ENCODE measurements at places on chromosomes 1 and 21.

DNA sequence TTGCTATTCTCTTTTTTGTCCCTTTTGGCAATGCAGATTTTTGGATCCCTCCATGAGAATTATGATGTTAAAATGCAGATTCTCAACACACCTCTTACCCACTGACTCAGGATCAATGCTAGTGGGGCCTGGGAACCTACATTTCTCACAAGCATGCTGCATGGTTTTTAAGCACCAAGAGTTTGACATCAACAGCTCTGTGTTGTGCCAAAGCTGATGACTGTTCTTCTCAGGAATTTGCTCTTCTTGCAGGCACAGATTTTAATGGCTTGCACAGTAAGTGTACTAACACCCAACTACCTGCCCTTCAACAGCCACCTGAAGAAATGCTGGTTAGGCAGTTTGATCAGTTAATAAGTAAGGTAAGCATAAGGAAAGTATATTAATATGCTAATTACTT is 468.7 kb downstream of the PTBP2 start:
- DNase-seq: no peak

- no peak for DNase-seq
Measured at GRCh38 chr1:46367072-46367471, 26.5 kb downstream of the NSUN4 start.

GRCh38 chr1:234573711-234574299 is 36.2 kb downstream of the IRF2BP2 start:
- no peak for DNase-seq

GRCh38 chr1:61337441-61337951 is 255.1 kb downstream of the NFIA start:
- no peak for DNase-seq

DNA sequence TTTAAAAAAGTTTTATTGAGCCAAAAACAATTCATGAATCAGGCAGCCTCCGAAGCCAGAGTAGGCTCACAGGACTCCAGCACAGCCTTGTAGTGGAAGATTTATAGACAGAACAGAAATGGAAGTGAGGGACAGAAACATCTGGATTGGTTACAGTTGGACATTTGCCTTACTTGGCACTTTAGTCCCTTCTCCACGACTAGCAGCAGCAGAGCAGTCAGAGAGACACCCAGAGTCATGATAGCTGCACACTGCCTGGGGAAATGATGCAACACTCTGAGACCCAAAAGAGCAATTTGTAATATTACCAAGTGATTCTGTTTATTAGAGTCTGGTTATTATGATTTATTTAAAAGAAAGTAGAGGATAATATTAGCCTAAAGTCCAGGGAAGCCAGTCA is 72.2 kb upstream of the KRTAP11-1 start:
- DNase-seq: no peak

DNA sequence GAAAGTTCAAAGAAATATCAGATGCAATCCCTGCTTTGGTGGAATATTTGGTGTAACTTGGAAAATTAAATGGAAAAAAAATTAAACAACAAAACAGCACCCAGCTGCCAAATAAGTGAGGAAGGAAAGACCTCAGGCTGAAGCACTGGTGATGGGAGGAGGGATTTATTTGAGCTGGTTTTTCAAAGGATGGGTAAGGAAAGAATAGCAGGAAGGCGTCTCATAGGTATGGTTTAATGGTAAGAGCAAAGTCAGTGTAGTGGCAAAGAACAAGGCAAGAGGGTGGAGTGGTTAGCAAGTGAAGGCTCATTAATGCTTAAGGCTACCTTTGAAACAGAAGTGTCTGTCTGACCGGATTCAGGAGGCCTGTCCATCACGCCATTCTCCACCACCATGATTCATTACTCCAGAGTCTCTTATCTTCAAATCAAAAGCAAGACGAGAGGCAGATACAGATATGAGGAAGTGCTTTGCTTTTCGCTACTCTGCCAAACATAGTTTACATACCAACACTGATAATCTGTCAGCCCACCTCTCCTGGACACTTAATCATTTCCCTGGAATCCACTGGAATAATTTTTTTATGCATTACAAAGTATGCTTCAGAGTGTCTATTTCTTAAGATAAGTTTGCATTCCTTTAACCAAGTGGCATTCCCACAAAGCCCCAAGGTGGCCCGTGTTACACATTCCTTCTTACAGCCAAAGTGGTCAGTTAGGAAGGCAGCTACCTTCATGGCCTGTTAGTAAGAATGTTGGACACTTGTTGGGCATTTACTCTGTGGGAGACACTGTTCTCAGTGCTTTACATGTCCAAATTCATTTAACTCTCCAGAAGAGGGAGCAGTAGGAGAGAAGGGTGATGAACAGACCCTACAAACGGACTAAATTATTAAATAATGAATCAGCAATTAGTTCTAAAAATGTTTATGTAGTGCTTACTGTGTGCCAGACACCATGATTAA is 146.6 kb downstream of the ROR1 start:
- no peak for DNase-seq

DNA sequence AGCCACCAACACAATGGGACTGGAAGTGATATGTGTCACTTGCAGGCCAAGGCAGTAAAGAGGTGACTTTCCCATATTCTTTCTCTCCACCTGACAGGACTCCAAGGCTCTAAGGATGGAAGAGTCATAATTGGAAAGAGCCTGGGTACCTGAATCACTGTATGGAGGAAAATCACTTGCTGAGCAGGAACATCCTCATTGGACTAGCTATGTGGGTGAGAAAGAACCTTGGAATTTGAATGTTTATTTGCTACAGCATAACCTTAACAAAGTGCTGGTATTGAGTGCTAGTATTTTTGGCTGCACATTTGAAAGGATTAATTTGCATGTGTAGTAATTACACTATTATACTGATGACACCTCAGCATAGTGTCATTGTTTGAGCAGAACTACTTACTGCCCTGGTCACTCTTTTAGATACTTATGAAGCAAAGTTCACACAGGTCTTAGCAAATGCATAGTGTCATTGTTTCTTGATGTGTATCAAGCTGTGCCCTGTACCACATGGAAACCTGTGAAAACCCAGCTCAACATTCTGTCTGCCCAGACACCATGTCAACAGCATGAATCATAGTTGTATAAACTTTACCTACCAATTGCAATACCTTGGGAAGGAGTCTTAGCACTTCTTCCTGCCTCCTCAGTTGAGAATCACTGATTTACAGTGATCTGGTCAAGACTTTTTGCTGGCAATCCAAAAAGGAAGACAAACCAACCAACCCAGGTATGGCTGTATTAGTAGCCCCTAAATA is 5.1 kb upstream of the S100A10 start:
- DNase-seq: no peak

- DNase-seq: no peak
Measured at GRCh38 chr1:235617808-235618207, 31.8 kb downstream of the GNG4 start.

DNA sequence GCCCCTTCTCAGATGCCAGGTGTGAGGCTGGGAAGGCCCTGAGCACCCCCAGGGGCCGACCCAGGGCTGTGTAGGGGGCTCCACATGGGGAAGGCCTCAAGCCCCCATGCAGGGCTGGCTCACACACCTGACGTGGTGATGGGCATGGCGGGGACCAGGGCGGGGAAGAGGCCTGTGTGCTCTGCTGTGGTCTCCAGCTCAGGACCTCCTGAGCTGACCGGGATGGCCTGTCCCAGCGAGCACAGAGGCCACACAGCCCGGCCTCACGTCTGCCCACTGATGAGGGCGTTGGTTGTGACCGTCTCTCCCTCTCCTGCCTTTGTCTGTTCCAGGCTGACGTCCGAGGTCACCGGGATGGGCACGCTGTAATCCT is 40.2 kb upstream of the COL6A1 start:
- no peak for DNase-seq

- DNase-seq: no peak
Measured at GRCh38 chr1:64396817-64397216, 73.1 kb upstream of the CACHD1 start.

GRCh38 chr1:92480200-92480812 is 6.4 kb downstream of the GFI1 start:
- DNase-seq: no peak

- no peak for DNase-seq
Measured at GRCh38 chr1:36847761-36848160, 186.6 kb downstream of the GRIK3 start.

- no peak for DNase-seq
Measured at GRCh38 chr1:223445402-223445801, 52.2 kb downstream of the CCDC185 start.

DNA sequence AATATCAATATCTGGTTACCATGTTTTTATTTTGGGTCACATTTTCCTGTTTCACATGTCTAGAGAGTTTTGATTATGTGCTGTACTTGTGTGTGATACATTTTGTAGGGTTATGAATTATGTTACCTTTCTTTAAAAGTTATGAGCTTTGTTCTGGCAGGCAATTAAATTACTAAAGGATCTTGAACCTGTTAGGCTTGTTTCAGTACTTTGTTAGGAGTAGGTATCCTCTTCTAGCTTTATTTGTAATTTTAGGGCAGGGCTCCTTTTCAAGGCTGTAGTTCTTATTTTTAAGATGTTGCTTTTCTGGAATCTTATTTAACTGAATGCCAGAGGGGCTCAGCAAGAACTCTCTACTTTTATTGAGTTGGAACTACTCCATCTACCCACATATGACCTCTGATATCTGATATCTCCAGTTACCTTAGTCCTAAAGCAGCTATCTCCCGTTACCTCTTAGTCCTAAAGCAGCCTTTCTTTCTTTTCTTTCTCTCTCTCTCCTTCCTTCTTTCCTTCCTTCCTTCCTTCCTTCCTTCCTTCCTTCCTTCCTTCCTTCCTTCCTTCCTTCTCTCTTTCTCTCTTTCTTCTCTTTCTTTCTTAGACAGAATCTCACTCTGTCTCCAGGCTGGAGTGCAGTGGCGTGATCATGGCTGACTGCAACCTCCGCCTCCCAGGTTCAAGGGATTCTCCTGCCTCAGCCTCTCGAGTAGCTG is 23.8 kb downstream of the KCTD3 start:
- no peak for DNase-seq

DNA sequence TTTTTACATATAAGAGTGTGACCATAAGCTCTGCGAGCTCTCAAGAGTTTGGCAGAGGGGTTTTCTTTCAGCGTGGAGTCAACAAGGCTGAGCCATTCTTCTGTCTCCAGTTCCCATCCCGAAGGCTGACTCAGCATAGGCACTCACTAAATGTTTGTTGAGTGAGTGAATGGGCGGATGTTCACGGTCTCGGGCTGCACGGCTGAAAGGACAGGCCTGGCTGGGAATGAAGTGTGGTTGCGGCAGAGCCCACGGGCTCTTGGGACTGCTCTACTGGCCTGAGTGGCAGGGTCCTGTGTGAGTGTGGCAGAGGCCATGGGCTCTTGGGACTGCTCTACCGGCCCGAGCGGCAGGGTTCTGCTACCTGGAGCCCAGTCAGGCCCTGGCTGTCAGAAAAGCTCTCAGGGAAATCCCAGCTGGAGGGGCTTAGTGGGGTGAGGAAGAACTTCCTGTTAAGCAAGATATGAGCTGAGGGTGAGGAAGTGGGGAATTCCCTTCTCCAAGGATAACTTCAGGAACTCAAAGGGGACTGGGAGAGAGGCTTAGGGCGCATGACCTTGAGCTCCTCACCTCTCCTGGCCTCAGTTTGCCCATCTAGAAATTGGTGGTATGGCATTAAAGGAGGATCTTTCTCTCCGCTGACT is 56.6 kb upstream of the C1orf174 start:
- DNase-seq: peak; percentile 13

- DNase-seq: no peak
Measured at GRCh38 chr1:191582169-191582568, 576.1 kb upstream of the RGS18 start.

- DNase-seq: no peak
Measured at GRCh38 chr1:41890825-41891198, 27.9 kb downstream of the HIVEP3 start.

DNA sequence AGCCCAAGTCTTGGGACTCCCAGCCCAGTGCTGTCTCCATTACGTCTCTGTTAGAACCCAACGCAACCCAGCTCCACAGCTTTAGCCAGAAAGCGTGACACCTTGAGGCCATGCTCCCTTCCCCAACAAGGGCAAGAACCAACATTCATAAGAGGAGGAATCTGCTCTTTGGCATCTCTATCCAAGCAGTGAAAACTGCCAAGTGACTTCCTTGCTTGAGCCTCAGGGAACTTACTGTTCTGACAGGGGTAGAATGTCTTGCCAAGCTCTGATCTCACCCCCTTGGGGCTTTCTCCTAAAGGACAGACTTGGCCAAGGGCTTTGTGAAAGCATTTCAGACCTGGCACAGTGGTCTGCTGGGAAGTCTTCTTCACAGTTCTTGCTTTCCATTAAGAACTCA is 56.6 kb downstream of the SYT6 start:
- DNase-seq: no peak

- DNase-seq: no peak
Measured at GRCh38 chr1:245858022-245858721, 648.9 kb downstream of the SMYD3 start.

GRCh38 chr1:186390925-186391324 is 15.3 kb downstream of the ODR4 start:
- DNase-seq: no peak

- DNase-seq: peak; percentile 28
Measured at GRCh38 chr1:66266350-66266749, 267.6 kb upstream of the SGIP1 start.

GRCh38 chr1:76374086-76374485 is 299.5 kb downstream of the ST6GALNAC3 start:
- DNase-seq: no peak

DNA sequence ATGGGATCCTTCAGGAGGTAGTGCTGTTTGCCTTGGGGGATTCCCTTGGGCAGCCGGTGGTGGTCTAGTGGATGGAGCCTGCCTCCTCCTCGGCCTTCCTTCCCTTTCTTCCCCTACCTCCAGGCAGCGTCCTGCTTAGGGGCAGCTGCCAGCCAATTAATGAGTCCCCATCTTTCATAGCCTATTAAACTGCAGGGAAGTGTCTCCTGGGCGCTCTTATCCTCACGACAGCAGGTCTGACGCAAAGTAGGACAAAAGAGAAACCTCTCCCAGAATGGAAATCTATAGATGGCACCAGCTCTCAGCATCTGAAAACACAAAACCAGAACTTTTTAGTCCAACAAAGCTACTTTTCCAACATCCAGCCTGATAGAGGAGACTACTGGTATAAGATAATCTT is 69.3 kb downstream of the ELAVL4 start:
- DNase-seq: no peak

DNA sequence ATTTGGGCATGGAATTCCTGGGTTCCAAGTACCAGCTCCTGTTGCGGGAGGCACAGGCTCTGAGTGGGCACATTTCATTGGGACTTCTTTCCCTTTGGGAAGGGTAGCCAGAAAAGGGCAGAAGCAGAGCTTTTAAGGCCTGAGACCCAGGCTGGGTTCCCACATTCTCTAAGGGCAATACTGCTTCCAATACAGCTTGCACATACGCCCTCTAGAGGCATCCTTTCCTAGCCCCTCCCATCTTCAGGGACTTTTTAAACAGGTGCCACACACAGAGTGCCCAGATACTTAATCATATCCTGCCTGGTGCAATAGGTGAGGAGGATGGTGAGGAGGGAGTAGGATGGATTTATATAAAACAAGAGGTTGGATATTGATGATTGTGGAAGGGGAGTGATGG is 5.7 kb downstream of the GPR88 start:
- peak; percentile 0 for DNase-seq

DNA sequence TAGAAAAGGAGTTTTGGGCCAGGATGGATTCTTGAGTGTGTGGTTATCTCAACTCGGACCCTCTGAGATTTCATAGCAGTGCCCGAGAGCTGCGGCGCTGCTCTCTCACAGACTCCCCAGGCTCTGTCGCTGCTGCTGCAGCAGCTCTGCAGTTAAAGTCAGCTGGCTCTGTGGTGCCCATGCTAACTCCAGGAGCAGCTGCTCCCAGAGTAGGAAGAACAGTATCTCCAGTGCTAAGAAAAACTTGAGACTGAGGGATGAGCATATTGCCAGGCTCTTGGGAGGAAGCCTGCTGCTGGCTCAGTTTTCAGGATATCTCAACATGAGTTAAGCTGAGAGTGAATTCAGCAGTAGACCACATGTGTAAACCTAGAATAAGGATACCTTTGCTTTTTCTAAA is 4.5 kb downstream of the LCE2D start:
- DNase-seq: no peak

All from SHP77 (cell line).